ENCODE measurements at places on chromosomes 4 and X.

GRCh38 chr4:64713256-64713840 is 304.1 kb upstream of the TECRL start:
- DNase-seq = peak; percentile 81

GRCh38 chr4:961351-962230 is 11.8 kb downstream of the DGKQ start:
- no peak for DNase-seq

GRCh38 chrX:102995316-102995715 is 58.2 kb downstream of the RAB40AL start:
- no peak for DNase-seq

- peak; percentile 39 for DNase-seq
Observed at GRCh38 chr4:8504279-8505007, 63.9 kb downstream of the TRMT44 start.

DNA sequence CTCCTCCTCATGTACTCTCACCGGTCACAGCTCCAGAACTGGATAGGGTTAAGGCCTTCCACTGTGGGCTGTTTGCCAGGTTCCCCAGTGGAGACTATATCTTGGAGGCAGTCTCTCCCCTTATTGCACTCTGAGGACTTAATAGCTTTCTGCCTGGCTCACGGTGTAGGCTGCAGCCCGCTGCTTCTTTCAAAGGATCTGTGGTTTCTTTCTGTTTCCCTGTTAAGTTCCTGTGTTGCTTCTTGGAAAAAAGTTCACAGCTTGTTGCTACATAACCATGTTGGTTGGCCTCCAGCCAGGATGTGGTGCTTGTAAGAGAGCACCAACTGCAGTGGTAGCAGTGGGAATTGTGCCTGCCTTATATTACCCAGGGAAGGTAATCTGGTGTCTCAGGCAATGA is 24.9 kb upstream of the ZDHHC15 start:
- DNase-seq = no peak

GRCh38 chr4:832536-832935 is 6.6 kb upstream of the CPLX1 start:
- no peak for DNase-seq
